ENCODE measurements at places on chromosomes 7 and 10. TPM values are rescaled to one million over a fixed set of nuclear protein-coding genes. Genes with fewer than 3 reads are reported as not detected.

CHCHD3 gene
- total RNA-seq: 24.4 TPM

- DNase-seq: no peak
- no peak overlapping the region for H3K4me3 ChIP-seq
- H3K36me3 ChIP-seq: no peaks in the 10 kb centered on the region
- H3K27ac ChIP-seq: no peak overlapping the region
- no peaks in the 10 kb centered on the region for H3K27me3 ChIP-seq
Observed at GRCh38 chr7:87330942-87331341, 14.5 kb upstream of the CROT start.

DNA sequence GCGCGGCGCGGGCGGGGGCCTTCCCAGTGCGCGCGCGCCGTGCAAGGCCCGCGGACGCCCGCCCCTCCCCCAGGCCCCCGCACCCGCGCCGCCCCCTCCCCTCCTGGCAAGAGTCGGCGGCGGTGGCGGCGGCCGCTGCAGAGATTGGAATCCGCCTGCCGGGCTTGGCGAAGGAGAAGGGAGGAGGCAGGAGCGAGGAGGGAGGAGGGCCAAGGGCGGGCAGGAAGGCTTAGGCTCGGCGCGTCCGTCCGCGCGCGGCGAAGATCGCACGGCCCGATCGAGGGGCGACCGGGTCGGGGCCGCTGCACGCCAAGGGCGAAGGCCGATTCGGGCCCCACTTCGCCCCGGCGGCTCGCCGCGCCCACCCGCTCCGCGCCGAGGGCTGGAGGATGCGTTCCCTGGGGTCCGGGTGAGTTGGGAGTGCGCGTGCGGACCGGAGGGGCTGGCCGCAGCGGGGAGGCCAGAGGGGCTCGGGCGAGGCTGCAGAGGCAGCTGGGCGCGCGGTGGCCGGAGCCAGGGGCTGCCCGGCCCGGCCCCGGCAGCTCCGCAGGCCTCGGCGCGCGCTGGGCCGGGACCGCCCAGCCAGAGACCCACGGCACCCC lies at the start of gene BMPR1A:
TSS of gene BMPR1A (plus strand) at position 109 of the 602 bp plus-strand sequence. CDS start 119,400 bp downstream, outside the sequence.
- peak within 1 kb of the TSS; percentile 99 for H3K27ac ChIP-seq
- DNase-seq: peak; percentile 89
- H3K4me1 ChIP-seq: peaks cover 34% of the 10 kb centered on the region
- peak within 1 kb of the TSS; percentile 64 for H3K4me3 ChIP-seq
- H3K36me3 ChIP-seq: no peaks in the 10 kb centered on the region
- no peaks in the 10 kb centered on the region for H3K27me3 ChIP-seq

- no peak overlapping the region for H3K4me3 ChIP-seq
- H3K27ac ChIP-seq: no peak overlapping the region
- no peaks in the 10 kb centered on the region for H3K36me3 ChIP-seq
- no peaks in the 10 kb centered on the region for H3K4me1 ChIP-seq
- no peaks in the 10 kb centered on the region for H3K27me3 ChIP-seq
Observed at GRCh38 chr7:31080763-31081162, 28.7 kb downstream of the ADCYAP1R1 start.

DNA sequence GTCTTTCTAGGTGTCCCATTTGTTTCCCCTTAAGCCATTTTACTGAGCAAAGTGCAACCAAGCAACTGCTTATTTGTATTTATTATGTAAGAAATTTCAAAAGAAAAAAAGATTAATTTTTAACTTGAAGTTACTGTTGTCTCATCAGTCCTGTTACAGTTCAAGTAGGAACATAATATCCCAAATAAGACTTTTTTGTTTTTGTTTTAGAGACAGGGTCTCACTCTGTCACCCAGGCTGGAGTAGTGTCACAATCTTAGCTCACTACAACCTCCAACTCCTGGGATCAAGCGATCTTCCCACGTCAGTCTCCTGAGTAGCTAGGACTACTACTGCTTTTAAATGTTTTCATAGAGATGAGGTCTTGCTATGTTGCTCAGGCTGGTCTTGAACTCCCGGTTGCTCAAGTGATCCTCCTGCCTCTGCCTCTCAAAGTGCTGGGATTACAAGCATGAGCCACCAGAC lies 101.9 kb downstream of the MICU1 start:
- H3K27ac ChIP-seq: no peak overlapping the region
- no peaks in the 10 kb centered on the region for H3K4me1 ChIP-seq
- DNase-seq: no peak
- H3K27me3 ChIP-seq: no peaks in the 10 kb centered on the region
- H3K36me3 ChIP-seq: no peaks in the 10 kb centered on the region

SUFU gene
- 3.1 TPM for total RNA-seq

NIPSNAP2 gene
- 51.6 TPM for total RNA-seq

GRCh38 chr7:91347290-91347689 lies 83.1 kb downstream of the FZD1 start:
- H3K27ac ChIP-seq: no peak overlapping the region
- no peak overlapping the region for H3K4me3 ChIP-seq
- H3K4me1 ChIP-seq: peaks cover 14% of the 10 kb centered on the region
- DNase-seq: no peak

LRRC18 gene
- not detected for total RNA-seq

GRCh38 chr10:117900280-117900679 lies 146.5 kb downstream of the RAB11FIP2 start:
- no peaks in the 10 kb centered on the region for H3K4me1 ChIP-seq
- H3K27ac ChIP-seq: no peak overlapping the region
- DNase-seq: no peak
- H3K36me3 ChIP-seq: no peaks in the 10 kb centered on the region
- no peak overlapping the region for H3K4me3 ChIP-seq

- H3K36me3 ChIP-seq: no peaks in the 10 kb centered on the region
- H3K4me3 ChIP-seq: no peak overlapping the region
- H3K4me1 ChIP-seq: no peaks in the 10 kb centered on the region
Observed at GRCh38 chr10:113241599-113242360, 291.7 kb downstream of the TCF7L2 start.

GRCh38 chr10:12588091-12588860 lies 238.9 kb downstream of the CAMK1D start:
- peaks cover 5% of the 10 kb centered on the region for H3K4me1 ChIP-seq
- H3K27me3 ChIP-seq: no peaks in the 10 kb centered on the region
- H3K36me3 ChIP-seq: no peaks in the 10 kb centered on the region
- H3K27ac ChIP-seq: no peak overlapping the region
- H3K4me3 ChIP-seq: no peak overlapping the region
- no peak for DNase-seq

GRCh38 chr10:36173364-36173763 lies 531.3 kb upstream of the FZD8 start:
- no peaks in the 10 kb centered on the region for H3K27me3 ChIP-seq
- no peaks in the 10 kb centered on the region for H3K36me3 ChIP-seq
- H3K4me1 ChIP-seq: no peaks in the 10 kb centered on the region
- DNase-seq: no peak

GRCh38 chr7:148204639-148205304 lies 385.8 kb upstream of the C7orf33 start:
- H3K27ac ChIP-seq: no peak overlapping the region
- no peaks in the 10 kb centered on the region for H3K27me3 ChIP-seq
- no peak overlapping the region for H3K4me3 ChIP-seq

GRCh38 chr7:51316262-51316665 lies 345 bp downstream of the COBL start:
- peak overlapping the region; percentile 92 for H3K27ac ChIP-seq
- DNase-seq: peak; percentile 71
- peak overlapping the region; percentile 68 for H3K4me3 ChIP-seq
- no peaks in the 10 kb centered on the region for H3K27me3 ChIP-seq
- H3K36me3 ChIP-seq: no peaks in the 10 kb centered on the region

DNA sequence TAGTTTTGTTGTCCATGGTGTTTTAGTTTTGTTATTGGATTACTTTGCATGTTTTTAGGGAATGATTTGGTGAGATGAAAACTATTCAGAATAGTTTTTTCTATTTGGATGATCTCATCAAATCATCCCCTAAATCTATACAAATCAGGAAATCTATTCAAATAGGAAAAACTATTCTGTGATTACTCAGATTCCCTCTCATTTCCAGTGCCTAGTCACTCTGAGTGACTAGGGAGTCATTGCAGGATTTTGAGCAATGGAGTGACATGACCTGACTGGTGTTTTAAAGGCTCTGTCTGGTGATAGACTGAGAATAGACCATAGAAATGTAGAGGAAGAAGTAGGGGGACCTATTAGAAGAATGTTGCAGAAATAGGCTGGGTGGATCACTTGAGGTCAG lies 72.4 kb downstream of the TPST1 start:
- H3K27ac ChIP-seq: no peak overlapping the region
- H3K4me3 ChIP-seq: no peak overlapping the region
- no peak for DNase-seq

DNA sequence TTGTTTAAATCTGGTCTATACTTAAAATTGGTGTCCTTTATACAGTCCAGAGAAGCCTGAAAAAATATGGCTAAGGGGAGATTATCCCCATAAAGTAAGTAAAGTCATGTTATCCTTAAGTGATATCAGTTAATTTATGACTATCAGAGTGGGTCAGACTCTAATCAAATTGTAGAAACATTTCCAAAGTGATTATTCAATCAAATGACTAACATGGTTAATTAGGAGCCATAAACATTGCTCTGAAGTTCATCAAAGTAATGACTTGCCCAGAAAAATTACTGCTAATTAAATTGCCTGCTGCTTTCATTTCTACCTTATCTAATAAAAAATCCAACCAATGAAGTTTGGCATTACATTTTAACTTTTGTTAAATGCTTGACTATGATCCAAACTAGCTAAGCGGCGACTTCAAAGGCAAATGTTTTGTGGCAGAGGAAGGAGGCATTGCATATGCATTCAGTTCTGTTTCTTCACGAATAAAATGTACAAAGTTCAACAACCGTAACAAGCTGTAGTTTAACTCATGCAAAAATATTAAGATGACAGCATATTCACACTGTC lies 76.7 kb downstream of the ETV1 start:
- no peaks in the 10 kb centered on the region for H3K27me3 ChIP-seq
- no peaks in the 10 kb centered on the region for H3K36me3 ChIP-seq
- DNase-seq: no peak

DNA sequence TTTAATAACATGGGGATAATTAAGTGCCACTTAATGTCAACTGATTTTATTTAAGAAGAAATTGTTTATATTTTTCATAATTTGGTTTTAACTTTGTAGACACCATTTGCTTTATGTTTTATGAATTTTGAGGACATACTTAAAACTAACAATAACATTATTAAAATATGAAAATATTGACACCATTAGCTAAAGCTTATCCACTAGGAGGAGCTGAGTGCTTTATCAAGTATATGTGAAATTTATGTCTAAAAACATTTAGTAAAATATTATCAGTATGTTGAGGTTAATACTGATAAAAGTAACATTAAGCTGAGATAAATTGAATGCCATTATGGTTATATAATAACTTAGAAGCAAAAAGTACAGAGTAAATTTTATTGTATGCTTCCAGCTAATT lies 622.1 kb downstream of the ARL4A start:
- H3K4me1 ChIP-seq: no peaks in the 10 kb centered on the region
- H3K36me3 ChIP-seq: no peaks in the 10 kb centered on the region
- DNase-seq: no peak
- no peak overlapping the region for H3K27ac ChIP-seq
- no peak overlapping the region for H3K4me3 ChIP-seq

NKX2-3 gene
- total RNA-seq: 2.9 TPM

GRCh38 chr10:100786591-100786990 lies 41.2 kb downstream of the PAX2 start:
- H3K27me3 ChIP-seq: no peaks in the 10 kb centered on the region
- H3K4me3 ChIP-seq: no peak overlapping the region
- H3K36me3 ChIP-seq: no peaks in the 10 kb centered on the region
- H3K4me1 ChIP-seq: no peaks in the 10 kb centered on the region
- H3K27ac ChIP-seq: no peak overlapping the region

GRCh38 chr7:50921114-50921813 lies 138.6 kb upstream of the GRB10 start:
- no peaks in the 10 kb centered on the region for H3K27me3 ChIP-seq
- peak; percentile 65 for DNase-seq
- H3K27ac ChIP-seq: no peak overlapping the region
- H3K4me3 ChIP-seq: no peak overlapping the region
- no peaks in the 10 kb centered on the region for H3K36me3 ChIP-seq

HTR5A gene
- not detected for total RNA-seq
